Muscle of leg (tissue), 16 donors: ENCODE measurements at places on chromosomes 16 and 17. TPM values are rescaled to one million over a fixed set of nuclear protein-coding genes. Genes with fewer than 3 reads are reported as not detected.

The CDRT15L2 gene
- not detected for polyA plus RNA-seq

The SLC38A8 gene
- not detected for polyA plus RNA-seq

The CDH13 gene
- polyA plus RNA-seq: 53.6 TPM

The DCAF7 gene
- polyA plus RNA-seq: 43.5 TPM
